ENCODE measurements at places on chromosomes 1 and 21.
A peak's percentile ranks its signal among the peaks of the same experiment; 100 is the strongest.

DNA sequence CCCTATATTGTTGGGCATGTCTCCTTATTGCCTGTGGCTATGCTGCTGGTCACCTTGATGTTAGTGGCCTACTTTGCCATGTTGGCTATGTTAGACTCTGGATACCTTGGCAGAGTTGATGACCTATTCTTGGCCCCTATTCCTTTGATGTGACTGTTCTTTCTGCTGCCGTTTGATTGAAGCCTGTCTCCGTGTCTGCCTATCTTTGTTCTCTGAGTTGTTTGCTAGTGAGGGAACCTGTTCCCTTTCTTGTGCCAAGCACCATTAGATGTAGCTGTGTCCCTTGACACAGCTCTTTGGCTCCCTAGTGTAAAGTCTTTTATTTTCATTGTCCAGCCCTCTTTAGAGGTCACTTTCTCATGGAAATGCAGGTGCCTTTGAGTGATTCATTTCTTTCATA lies 28.7 kb upstream of the PAPPA2 start:
- no peak for DNase-seq

GRCh38 chr1:186220911-186221310 lies 154.1 kb downstream of the TPR start:
- DNase-seq = no peak

DNA sequence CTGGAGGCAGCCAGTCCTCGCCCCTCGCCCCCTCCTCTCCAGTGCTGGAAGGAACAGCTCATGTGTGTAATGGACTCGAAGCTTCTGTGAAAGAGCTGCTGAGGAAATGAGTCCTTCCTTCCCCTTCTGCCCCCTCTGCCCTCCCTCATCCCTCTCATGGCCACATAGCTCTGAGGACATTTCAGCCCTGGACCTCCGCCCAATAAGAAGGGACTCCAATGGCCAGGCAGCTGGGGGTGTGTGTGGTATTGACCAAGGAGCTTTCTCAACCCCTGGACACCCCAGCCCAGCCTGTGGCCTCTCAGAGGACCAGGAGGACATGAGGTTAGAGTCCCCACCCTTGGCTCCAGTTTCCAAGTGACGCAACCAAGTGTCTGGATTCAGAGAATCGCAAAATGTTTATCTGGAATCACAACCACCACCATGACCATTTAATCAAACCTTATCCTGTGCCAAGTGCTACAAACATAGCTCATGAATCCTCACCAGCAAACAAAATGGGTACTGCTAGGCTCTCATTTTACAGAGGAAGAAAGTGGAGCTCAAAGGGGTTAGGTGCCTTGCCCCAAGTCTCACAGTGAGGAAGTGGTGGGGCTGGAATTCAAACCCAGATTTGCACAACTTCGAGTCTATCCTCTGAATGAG lies 47.8 kb upstream of the ECE1 start:
- no peak for DNase-seq

DNA sequence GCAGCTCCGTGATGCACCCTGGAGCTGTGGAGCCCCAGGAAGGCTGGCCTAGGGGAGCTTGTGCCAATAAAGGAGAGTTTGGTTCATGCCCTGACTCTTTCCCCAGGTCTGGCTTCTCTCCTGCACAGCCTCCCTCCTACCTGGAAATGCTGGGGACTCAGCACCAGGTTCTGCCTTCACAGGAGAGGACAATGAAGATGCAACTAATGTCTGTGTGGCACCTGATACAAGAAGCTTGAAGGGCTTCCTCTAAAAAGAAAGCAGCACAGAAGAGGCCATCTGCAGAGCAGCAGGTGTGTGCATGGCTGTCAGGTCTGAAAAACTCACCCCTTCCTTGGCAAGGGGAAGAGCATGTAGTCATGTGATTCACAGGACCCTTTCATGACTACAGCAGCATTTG lies 43.7 kb upstream of the SLC44A3 start:
- DNase-seq = no peak

DNA sequence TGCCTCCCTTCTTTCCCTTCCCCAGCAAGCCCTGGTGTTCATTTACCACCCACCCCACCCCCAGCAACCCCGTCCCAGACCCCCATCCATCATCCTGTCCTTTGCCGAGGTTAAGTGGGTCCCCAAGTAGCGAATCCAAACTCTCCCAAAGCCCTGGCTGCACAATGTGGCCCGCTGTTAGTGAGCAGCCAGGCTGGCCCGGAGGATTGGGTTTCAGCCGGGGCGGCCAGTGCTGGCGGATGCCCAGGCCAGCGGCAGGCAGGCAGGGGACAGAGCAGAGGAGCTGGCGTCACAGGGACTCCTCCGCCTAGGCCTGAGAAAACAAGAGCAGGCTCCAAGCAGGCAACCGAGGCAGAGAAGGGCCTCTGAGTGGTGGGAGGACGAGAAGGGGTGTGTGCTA lies 61.4 kb downstream of the EPHB2 start:
- no peak for DNase-seq

DNA sequence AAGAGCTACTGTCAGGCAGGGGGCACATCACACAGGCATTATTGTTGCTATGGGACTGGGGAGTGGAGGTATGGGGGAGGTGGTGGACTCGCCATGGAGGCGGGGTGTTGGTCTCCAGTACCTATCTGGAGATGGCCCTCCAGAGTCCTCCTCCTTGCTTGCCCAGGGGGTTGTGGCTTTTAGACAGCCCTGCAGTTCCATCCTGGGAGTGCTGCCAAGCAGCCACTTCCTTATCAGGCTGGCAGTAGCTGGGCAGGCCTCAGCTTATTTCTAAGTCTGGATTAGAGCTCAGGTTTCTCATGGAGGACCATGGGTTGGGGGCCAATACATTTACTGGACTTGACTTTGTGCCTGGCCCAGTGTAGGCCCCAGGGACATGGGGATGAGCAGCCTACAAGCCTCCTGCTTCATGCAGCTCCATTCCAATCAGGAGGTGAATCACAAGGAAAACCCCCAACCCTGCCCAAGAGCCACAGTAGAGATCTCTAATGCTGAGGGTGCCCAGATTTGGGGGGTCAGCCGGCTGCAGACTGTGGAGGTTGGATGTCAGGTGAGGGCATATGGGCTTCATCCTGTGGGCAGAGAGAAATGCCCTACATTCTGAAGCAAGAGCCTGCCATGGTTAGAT lies 210.7 kb upstream of the EDN2 start:
- no peak for DNase-seq

- no peak for DNase-seq
Measured at GRCh38 chr1:154237435-154237834, 16.7 kb downstream of the UBAP2L start.

GRCh38 chr1:156346636-156347035 lies 8.3 kb downstream of the TSACC start:
- DNase-seq = peak; percentile 43

DNA sequence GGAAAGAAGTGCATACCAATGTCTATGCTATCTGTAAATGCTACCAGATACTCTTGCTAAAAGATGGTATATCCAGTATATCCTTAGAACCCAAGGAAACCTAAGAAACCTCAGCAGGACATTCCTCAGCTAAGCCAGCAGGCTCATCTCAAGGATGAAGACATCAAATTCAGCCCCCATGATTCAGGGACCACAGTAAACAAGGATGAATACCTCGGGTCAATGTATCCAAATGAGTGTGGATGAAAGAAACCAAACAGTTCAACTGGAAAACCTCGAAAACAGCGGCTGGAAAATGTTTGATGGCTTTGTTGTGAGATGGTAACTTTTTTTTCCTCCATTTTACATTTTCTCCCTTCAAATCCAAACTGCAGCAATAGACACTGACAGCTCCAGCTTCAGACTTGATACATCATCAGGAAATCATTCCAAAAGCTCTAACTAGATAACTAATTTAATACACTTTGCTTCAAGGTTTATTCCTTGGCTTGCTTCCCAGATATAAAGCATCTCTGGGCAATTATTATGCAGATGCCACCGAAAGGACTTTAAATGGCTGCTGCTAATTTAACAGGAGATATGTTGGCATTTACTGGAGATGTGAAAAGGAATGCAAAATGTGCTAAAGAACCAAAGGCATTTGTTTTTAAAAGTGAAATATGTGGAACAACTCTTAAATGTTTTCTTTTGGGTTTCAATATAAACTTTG lies 73.6 kb downstream of the SMYD2 start:
- peak; percentile 59 for DNase-seq

- peak; percentile 21 for DNase-seq
Measured at GRCh38 chr1:9867408-9868243, 42.4 kb downstream of the CTNNBIP1 start.

- DNase-seq = no peak
Measured at GRCh38 chr21:34815831-34816705, 147.3 kb downstream of the CLIC6 start.

DNA sequence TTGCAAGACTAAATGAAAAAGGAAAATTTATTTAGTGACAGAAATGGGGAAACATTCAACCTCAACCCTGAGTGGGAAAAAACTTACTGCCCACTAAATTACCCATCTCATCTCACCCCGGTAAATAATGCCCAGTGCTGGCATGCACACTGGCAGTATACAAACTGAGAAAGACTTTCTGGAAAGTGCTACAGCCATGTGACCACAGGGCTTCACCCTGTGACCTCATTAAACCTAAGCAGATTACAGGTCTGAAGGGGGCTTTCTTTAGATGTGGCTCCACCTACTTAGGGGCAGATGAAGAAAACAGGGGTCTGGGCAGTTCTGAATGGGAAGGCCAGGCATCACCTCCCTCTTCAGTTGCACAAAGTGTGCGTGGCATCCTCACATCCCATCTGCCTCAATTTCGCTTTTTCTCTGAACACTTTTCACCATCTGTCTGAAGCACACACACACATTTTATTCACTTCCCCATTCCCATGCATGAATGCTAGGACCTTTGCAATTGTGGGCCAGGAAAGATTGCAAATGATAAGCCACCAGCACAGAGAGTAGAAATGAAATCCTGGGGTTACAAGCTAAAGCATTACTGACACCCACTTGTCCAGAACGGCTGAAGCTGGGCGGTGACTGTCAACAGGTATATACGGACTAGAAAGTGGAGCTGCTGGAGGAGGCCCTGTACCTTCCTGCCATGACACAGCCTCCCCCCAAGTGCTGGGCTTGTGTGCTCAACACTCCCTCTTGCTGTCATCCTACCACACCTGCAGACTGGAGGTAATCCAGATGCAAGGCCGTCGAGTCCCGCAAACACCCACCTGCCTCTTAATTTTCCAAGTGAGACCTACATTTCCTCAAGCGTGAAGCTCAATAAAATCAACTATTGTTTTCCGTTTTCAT lies 2.7 kb downstream of the NADK start:
- no peak for DNase-seq

- DNase-seq = no peak
Measured at GRCh38 chr1:23019863-23020625, 776 bp downstream of the KDM1A start.

DNA sequence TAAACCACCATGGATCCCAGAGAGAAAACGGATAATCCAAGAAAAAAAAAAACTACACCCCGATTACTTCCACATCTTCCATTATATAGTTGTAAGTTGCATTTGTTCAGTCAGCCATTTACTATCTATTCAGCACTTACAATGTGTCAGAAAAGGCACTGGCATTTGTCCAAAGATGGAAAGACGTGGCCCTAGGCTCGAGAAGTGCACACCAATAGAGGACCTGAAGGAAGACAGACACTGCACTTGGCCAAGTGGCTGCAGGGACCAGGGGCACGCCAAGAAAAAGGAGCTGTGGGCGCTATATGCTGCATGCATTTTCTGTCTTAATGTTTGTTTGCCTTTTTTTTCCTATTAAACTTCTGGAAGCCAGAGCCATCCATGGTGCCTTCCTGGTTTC lies 45.2 kb upstream of the LYST start:
- DNase-seq = no peak

GRCh38 chr1:43521078-43521477 lies 9.6 kb upstream of the PTPRF start:
- DNase-seq = no peak

DNA sequence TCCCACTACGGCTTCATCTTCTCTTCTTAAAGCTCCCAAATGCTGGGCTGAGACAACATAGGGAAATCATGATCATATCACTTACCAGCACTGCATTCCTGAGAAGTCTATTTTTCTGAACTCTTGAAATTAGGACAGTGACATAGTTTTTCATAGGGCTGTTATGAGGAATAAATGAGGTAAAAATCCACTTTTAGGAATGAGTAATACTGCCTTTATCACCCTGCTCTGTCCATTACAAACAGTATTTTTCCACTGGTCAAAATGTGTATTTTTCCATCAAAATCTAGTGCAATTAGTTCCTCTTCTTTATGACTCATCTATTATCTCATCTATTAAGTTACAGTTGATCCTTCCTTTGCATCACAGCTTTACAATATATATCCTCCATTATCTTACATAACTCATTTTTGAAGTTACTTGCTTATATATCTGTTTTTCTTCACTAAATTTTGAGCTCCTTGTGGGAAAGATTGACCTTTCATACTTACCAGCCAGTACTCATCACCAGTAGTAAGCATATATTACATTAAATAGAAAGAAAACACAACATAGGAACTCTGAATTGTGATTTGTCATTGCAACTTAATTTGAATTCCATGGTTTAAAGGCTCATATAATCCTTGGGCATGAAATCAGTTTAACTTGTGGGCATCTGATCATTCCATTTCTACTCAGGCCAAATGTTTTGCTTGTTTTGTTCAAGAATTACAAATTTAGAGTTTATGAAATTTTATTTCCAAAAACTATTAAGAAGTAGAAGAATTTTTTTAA lies 37.1 kb downstream of the PRRX1 start:
- DNase-seq = no peak

- no peak for DNase-seq
Measured at GRCh38 chr1:243693800-243694199, 156.2 kb downstream of the AKT3 start.

DNA sequence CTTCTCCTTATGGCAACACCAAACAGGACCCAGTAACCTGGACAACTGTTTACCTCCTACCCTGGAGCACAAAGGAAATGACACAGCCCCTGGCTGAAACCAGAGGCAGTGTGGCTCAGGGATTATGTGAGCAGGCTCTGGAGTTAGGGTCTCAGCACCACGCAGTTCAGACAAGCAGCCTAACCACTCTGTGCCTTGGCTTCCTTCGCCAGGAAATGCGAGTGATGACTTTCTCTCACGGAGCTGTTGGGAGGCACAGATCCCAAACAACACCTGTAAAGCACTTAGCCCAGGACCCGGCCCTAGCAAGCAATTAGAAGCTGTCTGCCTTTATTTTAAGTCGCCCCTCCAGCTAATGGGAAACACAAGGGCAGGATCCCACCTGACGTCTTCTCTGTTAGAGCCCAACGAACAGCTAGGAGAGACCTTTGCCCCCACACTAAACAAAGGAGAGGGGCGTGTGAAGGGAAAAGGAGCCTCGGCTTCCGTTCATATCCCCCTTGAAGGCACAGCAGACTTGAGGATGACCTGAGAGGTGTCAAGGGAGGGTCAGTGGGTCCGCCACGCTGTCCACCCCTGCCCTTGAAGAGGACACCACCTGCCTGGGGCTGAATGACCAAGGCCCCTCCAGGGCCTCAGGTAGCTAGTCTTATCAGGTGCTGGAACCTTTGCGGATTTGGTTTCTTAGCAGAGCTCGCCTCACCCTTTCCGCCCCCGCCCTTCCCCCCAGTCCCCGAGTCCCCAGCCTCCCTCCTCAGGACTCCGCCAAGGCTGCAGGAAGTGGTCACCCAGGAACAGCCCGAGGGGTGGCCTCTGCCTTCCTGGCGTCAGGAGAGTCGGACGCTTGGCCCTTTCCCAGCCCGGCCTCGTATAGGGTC lies 860 bp downstream of the TMEM63A start:
- DNase-seq = no peak

- no peak for DNase-seq
Measured at GRCh38 chr1:229848752-229849677, 218.0 kb upstream of the GALNT2 start.

GRCh38 chr1:63698001-63698838 lies 75.6 kb upstream of the ROR1 start:
- DNase-seq = no peak
